GM23248 (cell line): ENCODE measurements at places on chromosomes 7 and 10. TPM values are rescaled to one million over a fixed set of nuclear protein-coding genes. Genes with fewer than 3 reads are reported as not detected.

The EVX1 gene
- total RNA-seq: not detected in 2 replicates

The FAM237B gene
- total RNA-seq: not detected in 2 replicates

The FAM25G gene
- total RNA-seq: not detected in 2 replicates

The PTPRZ1 gene
- under 0.01 TPM in 1 of 2 replicates, not detected in the other for total RNA-seq

The LIPJ gene
- total RNA-seq: not detected in 2 replicates

The DNAJB6 gene
- total RNA-seq: 139 and 149 TPM in 2 replicates

The CDC14C gene
- 0.11 TPM in 1 of 2 replicates, not detected in the other for total RNA-seq

The PSD gene
- 1.0 and 11.3 TPM in 2 replicates for total RNA-seq

The MASTL gene
- total RNA-seq: 8.6 and 8.9 TPM in 2 replicates

The NHLRC2 gene
- total RNA-seq: 10.2 and 20.7 TPM in 2 replicates

The CTAGE4 gene
- 1.3 TPM in 1 of 2 replicates, not detected in the other for total RNA-seq

The ITIH2 gene
- total RNA-seq: not detected in 2 replicates

The CREB5 gene
- total RNA-seq: 13.6 and 14.8 TPM in 2 replicates

The SPDYE16 gene
- total RNA-seq: not detected in 2 replicates

The PPP1R3C gene
- 193 and 238 TPM in 2 replicates for total RNA-seq

The AMZ1 gene
- total RNA-seq: 3.4 and 4.4 TPM in 2 replicates

The SHOC2 gene
- 64.6 and 65.3 TPM in 2 replicates for total RNA-seq

The CCNY gene
- total RNA-seq: 57.8 and 70.4 TPM in 2 replicates

The FGFR2 gene
- not detected in 2 replicates for total RNA-seq

The OR6V1 gene
- not detected in 2 replicates for total RNA-seq

The MRLN gene
- total RNA-seq: not detected in 2 replicates

The TLL2 gene
- total RNA-seq: 0.43 TPM in 1 of 2 replicates, not detected in the other

The PYROXD2 gene
- total RNA-seq: 13.8 and 14.0 TPM in 2 replicates

The SPOCK2 gene
- total RNA-seq: not detected in 2 replicates

The ZKSCAN1 gene
- 17.8 and 21.9 TPM in 2 replicates for total RNA-seq

The STAG3 gene
- total RNA-seq: 0.97 TPM in 1 of 2 replicates, not detected in the other

The GLRX3 gene
- 80.4 and 90.9 TPM in 2 replicates for total RNA-seq

The METTL27 gene
- 3.5 and 5.3 TPM in 2 replicates for total RNA-seq

The SPDYE6 gene
- total RNA-seq: not detected in 2 replicates

The KIF11 gene
- total RNA-seq: 12.5 and 16.2 TPM in 2 replicates
